ENCODE measurements at places on chromosomes 5 and 9.

DNA sequence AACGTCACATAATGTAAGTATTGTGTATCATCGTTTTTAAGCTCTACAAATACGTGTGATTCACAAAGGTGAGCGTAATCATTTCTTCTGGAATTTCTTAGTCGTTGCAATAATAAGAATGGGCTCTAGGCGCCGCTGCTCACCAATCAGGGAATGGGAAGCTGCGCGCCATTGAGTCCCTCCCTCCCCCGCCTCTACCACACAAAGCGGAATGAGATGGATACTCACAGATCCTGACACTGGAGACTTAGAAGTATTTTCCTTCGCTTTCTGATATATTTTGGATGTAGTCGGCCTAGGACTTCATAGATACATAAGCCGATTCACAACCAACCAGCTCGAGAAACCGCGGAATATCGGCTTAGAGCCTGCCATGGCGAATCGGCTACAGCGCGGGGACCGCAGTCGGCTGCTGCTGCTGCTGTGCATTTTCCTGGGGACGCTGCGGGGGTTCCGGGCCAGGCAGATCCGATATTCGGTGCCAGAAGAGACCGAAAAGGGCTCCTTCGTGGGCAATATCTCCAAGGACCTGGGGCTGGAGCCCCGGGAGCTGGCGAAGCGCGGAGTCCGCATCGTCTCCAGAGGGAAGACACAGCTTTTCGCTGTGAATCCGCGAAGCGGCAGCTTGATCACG is at the start of gene PCDHGA11:
Gene PCDHGA11, plus strand, starts transcription at position 197 of the 634 bp plus-strand sequence. Its CDS starts 177 bp downstream, at position 374.
- DNase-seq: no peak

- no peak for DNase-seq
These were observed 30.9 kb upstream of the WWC1 start for GRCh38 chr5:168260353-168261226.

DNA sequence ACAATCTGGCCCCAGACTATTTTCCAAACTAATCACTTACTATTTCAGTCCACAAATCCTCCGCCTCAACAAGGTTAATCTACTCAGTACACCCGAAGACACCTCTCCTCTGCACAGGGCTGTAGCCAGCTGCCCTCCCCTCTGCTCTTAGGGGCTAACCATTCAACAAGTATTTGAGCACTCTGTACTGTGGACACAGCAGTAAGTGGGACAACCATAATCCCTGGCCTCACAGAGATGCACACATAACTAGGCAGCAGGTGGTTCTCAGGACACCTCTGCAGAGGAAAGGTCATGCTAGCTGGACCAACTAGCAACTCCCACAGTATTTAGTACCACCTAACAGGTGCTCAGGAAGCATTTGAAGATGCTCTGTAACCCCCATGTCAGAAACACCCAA is 5.5 kb downstream of the CAMSAP1 start:
- no peak for DNase-seq

DNA sequence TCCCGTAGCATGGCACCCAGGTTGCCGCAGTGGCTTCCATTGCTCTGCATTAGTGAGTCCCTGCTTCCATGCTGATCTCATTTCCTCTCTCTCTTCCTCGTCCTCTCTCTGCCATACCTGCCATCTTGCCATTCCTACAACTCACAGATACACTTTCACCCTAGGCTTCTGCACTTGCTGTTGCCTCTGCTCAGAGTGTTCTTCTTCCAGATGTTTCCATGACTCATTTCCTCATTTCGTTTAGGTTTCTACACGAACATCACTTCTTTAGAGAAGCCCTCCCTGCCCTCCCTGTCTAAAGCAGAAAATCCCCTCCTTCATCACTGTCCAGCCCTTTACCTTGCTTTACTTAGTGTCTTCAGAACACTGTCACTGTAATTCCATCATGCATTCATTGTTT is 115.2 kb upstream of the WWC1 start:
- DNase-seq: no peak

DNA sequence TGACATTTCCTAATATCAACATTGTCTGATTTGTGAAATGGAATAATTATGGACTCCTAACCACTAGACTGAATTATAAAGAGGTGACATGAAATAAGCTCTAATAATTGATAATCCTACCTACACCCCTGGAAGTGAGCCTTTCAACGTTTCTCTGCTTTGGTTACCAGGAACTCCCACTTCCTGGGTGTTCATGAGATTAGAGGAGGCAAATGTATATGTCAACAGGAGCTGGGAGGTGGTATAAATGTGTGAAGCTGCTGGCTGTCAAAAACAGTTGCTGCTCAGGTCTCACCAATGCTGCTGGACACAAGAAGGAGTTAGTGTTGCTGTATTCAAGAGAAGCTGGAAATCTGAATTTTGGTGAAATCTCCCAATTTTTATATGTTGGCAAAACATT is 96.8 kb downstream of the CAMK4 start:
- no peak for DNase-seq
